ENCODE measurements at places on chromosomes 1 and 21.
A peak's percentile ranks its signal among the peaks of the same experiment; 100 is the strongest.

DNA sequence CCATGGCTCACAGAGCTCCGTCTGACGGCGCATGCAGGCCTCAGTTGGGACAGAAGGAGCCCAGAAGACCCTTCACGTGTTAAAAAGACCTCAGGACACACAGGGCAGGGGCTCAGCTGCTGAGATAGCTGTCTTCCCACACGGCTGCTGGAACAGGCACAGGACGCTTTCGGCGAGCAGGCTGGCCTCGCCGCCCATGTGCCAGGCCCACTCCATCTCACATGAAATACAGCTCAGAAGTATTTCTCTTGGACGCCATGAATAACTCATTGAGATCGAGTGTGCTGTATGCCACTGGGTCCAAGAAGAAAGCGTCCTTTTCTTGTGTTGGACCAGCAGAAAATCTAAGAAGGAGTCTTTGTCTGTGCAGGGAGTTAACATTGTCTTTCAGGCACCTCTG lies 69.6 kb downstream of the SIM2 start:
- no peak for DNase-seq

DNA sequence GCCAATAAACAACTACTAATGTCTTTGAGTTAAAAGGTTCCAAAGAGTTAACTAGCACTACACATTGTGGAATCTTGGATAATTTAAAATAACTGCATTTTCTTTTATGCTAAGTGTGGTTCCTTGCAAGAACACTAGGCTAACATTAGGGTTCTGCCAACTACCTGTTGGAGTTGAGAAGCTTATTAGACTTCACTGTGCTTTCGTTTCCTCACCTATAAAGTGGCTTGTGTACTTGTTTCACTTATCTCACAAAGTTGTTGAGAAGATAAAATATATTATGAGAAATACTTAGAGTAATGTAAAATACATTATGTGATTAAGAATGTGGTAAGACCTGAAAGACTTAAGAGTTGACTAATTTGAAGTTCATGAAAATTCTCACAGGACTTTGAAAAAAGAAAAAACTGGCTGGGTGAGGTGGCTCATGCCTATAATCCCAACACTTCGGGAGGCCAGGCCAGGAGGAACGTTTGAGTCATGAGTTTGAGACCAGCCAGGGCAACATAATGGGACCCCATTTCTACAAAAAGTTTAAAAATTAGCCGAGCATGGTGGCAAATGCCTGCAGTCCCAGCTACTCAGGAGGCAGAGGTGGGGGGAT lies 5.6 kb upstream of the RRAGC start:
- no peak for DNase-seq

DNA sequence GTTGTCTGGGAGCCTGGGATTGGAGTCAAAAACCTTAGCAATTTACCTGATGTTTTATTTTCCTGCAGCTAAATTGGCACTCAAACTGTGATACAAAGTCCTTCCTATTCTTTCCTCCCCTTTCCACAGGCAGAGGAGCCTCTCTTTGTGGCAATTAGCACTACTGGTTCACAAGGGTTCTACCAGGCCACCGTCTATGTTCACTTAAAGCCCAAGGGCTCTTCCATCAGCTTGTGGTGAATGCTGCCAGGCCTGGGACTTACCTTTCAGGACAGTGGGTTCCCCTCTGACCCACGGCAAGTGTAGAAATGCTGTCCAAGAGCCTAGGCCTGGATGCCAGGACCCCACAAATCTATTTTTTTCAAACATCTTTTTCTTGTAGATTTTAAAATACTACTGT lies 251.9 kb upstream of the B3GALT2 start:
- no peak for DNase-seq

DNA sequence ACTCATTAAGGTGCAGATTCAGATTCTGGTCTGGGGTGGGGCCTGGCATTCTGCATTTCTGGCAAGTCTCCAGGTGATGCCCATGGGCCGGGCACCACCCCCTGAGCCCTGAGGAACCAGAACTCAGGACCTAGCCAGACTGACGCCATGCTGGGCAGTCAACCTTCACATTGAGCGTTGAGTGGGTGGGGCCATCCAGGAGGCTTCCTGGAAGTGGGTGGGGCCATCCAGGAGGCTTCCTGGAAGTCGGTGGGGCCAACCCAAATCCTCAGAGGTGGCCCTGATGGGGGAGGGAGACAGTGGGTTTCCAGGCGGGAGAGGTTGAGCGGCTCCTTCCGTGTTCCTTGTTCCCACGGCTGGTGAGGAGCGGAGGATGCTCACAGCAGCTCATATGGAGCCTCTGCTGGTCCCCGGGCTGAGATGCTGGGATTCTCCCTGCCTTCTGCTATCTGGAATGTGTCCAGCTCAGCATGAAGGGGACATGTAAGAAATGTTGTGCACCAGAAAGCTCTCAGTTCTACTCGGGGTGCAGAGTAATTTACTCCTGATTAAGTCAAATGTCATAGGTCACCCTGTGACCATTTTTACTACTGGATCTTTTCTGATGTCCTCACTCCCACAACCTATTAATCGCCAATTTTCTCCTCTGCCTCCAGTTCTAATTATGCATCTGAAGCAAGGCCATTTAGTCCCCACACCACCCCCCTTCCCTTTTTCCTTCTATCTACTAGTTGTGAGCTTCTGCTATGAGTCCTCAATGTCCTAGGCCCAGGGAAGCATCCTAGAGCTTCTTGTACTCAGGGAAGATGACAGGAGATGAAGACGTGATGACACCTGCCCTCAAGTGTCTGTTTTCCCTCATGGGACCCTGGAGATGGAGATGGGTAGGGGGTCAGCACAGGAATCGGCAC lies 435.4 kb downstream of the PTPRU start:
- DNase-seq = no peak

DNA sequence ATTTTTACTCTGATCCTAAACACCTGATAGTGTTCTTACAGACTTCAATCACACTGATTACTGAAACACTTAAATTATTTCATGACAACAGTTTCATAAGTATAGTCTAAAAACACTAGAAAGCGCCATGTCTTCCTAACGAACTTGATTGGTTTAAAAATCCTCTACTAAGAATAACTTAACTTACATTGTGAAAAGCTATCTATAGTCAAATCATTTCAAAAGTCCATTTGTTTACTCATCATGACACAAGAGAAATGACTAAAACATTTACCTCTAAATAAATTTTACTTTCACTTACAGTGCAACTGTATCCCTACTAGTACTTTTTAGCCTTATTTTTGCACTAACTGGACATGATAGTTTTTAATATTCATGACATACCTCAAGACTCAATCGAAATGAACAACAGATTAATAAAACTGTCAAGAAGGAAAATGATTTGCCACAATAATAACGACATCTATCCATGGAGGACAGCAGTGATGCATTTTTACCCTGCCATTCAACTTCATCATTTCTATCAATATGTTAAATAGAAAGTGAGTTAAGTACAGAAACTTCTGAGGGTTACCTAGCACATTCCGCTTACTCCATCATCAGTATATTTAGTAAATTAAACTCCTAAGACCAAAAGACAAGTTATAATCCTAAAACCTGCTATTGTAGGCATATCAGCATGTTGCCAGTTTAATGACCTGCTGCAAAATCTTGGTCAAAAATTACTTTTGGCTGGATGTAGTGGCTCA lies 38.4 kb downstream of the AHCTF1 start:
- no peak for DNase-seq

GRCh38 chr1:156320560-156320959 lies 17.5 kb downstream of the CCT3 start:
- no peak for DNase-seq

DNA sequence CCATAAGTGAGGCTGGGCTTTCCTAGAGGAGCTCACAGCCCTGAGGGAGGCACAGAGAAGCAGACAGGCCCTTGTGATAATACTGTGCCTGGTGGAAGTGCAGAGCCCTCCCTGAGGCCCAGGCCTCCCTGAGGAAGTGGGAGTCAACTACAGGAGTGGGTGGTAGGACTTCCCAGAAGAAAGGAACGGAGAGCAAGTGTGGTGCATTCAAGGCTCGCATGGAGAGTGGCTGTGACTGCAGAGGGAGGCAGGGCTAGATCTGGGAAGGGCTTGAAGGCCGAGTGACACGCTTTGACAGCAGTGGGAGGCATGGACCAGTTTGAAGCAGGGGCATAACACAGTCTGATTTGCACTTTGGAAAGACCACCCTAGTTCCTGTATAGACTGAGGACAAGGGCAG lies 37.3 kb downstream of the AZIN2 start:
- DNase-seq = no peak

GRCh38 chr1:15107058-15107687 lies 46.4 kb upstream of the TMEM51 start:
- no peak for DNase-seq

DNA sequence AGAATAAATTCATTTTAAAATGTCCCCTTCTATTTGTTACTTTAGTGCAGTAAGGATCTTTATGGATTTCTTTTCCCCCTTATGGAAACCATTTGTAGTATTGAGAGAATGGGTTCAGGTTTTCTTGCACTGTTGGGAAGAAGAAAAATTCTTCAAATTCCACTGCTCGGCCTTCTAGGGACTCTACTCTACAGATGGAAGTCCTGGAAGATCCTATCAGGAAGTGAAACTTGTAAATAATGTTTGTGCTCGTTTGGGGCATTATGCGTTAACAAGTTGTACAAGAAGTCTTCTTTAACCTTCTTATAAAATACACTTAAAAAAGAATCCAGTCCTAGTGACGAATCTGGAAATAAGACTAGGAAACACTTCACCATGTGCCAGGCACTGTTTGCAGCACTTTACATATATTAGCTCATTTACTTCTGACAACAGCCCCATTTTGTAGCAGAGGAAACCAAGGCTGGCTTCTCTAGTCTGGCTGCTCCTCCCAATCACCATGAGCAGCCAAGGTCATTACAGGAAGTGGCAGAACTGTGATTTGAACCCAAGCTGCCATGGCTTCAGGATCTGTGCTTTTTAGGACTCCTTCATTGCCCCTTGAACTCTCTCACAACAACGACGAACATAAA lies 11.8 kb downstream of the LRRC8D start:
- no peak for DNase-seq

- no peak for DNase-seq
These were observed 38.4 kb downstream of the C1orf216 start for GRCh38 chr1:35680271-35680670.

GRCh38 chr1:147794570-147794969 lies 34.2 kb upstream of the GJA5 start:
- DNase-seq = no peak

- DNase-seq = no peak
These were observed 91.8 kb downstream of the SETD4 start for GRCh38 chr21:35968564-35968963.

- DNase-seq = no peak
These were observed 29.8 kb upstream of the GALNT2 start for GRCh38 chr1:230037261-230037660.

- no peak for DNase-seq
These were observed 33.4 kb upstream of the ARHGAP29 start for GRCh38 chr1:94270801-94271203.

GRCh38 chr1:236724506-236724905 lies 38.2 kb downstream of the ACTN2 start:
- DNase-seq = no peak

DNA sequence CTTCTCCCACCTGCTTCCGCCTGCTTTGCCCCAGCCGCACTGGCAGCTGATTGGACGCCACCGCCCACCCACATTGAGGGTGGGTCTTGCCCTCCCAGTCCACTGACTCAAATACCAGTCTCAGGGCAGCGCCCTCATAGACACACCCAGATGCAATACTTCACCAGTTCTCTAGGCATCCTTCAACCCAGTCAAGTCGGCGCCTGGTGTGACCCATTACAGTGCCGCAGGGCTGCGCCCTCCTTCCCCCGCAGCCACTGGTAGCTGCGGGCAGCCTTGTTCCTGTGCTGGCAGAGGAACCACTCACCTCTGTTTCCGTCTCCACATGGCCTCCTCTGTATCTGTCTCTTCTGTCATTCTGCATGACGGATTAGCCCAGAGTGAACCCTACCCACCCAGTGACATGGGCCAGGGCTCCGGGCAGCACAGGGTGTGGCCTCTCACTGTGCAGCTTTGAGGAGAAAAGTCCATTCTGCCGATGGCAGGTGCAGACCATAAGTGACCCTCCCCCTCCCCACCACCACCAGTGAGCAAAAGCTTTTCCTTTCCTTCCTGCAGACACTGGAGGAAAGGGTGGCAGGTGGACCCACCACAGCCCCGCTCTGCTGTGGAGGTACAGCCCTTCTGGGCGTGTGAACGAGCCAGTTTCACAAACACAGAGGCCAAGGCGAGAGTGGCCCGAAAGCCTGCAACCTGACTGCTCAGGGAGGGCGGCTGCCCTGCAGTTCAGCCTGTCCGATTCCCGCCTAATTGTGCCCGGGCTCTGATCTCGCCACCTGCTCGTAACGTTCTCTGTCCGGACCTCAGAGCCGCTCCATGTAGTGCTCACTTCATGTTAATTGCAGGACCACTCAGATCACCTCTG lies 57.1 kb downstream of the FAAP20 start:
- no peak for DNase-seq

GRCh38 chr1:47709019-47709871 lies 271.4 kb downstream of the FOXD2 start:
- DNase-seq = peak; percentile 71

GRCh38 chr1:119081267-119081666 lies 59.2 kb downstream of the WARS2 start:
- DNase-seq = no peak

- DNase-seq = no peak
These were observed 11.2 kb downstream of the CLEC20A start for GRCh38 chr1:178485541-178485981.

DNA sequence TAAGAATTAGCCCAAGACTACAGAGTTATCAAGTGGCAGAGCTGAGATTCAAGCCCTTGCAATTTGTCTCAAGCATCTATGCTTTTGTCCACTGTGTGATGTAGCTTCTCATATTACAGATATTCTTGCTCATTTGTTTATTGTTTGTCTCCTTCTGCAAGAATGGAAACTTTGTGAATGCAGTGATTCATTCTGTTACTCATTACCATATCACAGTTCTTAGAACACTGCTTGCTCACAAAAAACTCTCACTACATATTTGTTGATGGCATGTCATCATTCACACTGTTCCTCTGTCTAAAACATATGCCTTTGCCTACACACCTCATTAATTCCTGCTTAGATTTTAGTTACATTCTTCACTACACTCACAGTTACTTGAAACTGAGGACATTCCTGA lies 1198.9 kb downstream of the PLA2G4A start:
- no peak for DNase-seq

- DNase-seq = no peak
These were observed 59.9 kb downstream of the ADSS2 start for GRCh38 chr1:244391761-244392160.

DNA sequence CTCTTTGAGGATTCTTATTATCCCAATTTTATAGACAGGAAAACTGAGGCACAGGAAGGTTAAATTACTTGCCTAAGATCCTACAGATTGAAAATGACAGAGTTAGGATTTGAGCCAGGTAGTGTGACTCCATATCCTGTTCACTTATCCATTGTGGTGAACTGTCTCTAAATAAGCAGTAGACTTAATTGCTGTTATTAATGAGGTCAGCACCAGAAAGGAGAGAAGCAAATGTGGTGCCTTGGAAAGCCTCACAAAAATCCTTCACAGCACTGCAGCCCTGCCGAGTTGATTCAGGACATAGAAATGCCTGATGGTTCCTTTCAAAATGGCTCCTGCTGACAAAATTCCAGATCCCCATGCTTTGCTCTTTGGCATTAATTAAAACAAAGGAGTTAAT lies 193.3 kb upstream of the BEND5 start:
- DNase-seq = no peak

GRCh38 chr1:178451529-178451928 lies 45.2 kb downstream of the CLEC20A start:
- no peak for DNase-seq
